ENCODE measurements at places on chromosomes 11 and 22.

DNA sequence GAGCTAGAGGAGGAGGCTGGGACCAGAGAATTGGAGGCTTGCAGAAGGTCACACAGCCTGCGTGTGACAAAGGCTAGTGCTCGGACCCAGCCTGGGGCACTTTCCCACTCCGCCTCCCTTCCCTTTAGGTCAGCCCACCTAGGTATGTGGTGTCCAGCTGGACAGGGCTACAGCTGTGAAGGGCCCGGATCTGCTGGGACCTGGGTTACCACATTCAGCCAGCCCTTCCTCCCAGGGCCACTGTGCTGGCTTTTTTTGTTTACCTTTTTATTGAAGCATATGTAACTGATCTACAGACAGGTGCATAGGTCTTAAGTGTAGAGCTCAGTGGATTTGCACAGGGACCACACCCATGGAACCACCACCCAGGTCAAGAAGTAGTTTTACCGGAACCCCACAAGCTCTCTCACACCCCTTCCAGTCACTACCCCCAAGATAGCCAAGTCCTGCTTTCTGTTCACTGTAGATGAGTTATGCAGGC is 8.7 kb downstream of the CAPN5 start:
- DNase-seq, result no peak

DNA sequence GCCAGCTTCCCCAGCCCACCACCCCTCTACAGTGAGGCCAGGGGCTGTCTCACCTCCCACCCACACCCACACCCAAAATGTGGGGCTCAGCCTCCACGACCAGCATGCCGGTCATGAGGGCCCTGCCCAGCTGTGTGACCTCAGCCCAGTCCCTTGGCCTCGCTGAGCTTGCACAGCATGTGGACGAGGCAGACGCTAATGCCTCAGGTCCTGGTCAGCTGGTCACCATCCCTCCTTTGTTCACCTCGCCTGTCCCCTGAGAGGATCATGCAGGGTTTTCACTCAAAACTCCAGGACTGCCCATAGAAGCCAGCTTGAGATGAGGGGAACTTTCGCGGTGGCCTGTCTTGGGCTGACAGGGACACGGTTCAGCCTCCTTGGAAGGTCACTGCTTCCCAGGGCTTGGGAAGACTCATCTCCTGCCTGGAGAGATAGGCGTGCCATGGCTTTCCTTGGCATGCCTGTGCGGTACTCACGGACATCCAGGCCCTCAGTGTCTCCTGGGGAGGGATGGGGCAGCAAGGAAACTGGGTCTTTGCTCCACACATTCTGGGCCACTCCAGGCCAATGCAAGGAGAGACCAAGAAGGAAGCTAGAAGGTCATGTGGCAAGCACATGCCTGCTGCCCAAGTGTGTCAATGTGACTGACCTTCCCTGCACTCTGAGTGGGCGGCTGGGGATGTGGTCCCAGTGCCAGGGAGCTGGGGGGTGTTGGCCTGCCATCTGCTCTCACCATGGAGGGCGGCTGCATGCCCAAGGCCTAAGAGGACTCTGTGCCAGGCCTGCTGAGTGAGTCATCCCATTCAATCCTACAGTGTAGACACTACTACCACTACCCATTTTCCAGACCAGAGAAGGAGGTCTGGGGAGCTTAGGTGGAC is 3.2 kb upstream of the RTN4R start:
- no peak for DNase-seq

GRCh38 chr11:73914284-73914683 is 36.5 kb upstream of the DNAJB13 start:
- no peak for DNase-seq

- no peak for DNase-seq
Measured at GRCh38 chr11:78210000-78210608, 21.4 kb downstream of the USP35 start.

DNA sequence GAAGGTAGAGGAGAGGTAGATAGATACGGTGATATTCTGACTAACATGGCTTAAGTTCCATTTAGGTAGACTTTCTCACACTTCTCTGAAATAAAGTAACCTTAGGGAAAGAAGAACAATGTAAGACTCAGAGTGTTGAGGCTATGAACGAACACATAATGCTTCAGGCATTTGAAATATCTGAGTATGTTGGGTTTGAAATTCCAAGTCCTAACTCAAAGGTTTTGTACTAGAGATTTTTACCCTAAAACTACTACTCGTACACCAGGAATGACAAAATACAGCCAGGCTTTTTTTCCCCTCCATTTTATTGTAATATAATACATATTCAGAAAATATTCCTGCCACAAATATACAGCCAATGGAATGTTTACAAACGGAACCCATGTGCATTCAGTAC is 592.6 kb downstream of the ETS1 start:
- no peak for DNase-seq

DNA sequence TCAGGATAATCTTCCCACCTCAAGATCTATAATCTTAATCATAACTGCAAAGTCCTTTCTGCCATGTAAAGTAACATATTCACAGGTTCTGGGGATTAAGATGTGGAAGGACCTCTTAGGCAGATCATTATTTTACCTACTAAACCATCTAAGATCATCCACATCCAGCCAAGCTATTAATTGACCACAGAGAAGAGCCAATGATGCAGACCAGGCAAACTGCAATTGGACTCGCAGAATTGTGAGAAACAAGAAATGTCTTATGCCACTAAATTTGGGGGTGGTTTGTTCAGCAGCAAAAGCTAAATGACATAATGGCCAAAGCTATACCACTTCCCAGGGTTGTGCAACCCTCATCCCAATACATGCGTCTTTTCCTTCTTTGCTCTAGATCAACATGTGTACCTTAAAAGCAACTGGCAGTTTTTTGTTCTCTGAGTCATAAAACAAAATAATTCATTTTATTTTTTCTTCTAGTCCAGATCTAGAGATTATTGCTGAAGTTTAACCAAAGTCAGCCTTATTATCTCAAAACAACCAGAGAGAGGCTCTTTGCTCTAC is 88.7 kb upstream of the CHRM4 start:
- no peak for DNase-seq

- no peak for DNase-seq
Measured at GRCh38 chr11:83540728-83541127, 254.6 kb upstream of the CCDC90B start.

GRCh38 chr11:125514336-125515101 is 18.5 kb upstream of the FEZ1 start:
- DNase-seq, result no peak
